Progenitor cell of endocrine pancreas (in vitro differentiated cells): ENCODE measurements at places on chromosomes 11 and 22. TPM values are rescaled to one million over a fixed set of nuclear protein-coding genes. Genes with fewer than 3 reads are reported as not detected.

Gene OR5T3
- total RNA-seq = not detected in 2 replicates

Gene MYO18B
- total RNA-seq = 1.9 and 2.8 TPM in 2 replicates

Gene PHF21B
- 34.8 and 37.4 TPM in 2 replicates for total RNA-seq

Gene OR4C16
- total RNA-seq = not detected in 2 replicates

Gene MDK
- total RNA-seq = 1,921 and 2,040 TPM in 2 replicates

Gene CSF2RB
- not detected in 2 replicates for total RNA-seq

Gene RTN4RL2
- 1.9 and 2.1 TPM in 2 replicates for total RNA-seq

Gene TMEM132A
- 261 and 292 TPM in 2 replicates for total RNA-seq

Gene ARCN1
- total RNA-seq = 112 TPM in 2 replicates

Gene RBM4
- 239 and 258 TPM in 2 replicates for total RNA-seq

Gene CSNK2A3
- total RNA-seq = 1.3 TPM in 2 replicates

Gene SLC22A25
- total RNA-seq = not detected in 2 replicates

Gene GLB1L2
- 11.7 and 11.9 TPM in 2 replicates for total RNA-seq

Gene MMP7
- not detected in 2 replicates for total RNA-seq

Gene TENM4
- total RNA-seq = 105 and 117 TPM in 2 replicates

Gene KRTAP5-2
- total RNA-seq = not detected in 2 replicates

Gene SCUBE2
- total RNA-seq = 1.2 and 1.4 TPM in 2 replicates

Gene POTEH
- total RNA-seq = not detected in 2 replicates

Gene MFNG
- total RNA-seq = 3.2 and 5.9 TPM in 2 replicates

Gene GAS2L1
- 10.6 and 11.5 TPM in 2 replicates for total RNA-seq

Gene DCHS1
- 54.7 and 61.4 TPM in 2 replicates for total RNA-seq

Gene PATL1
- total RNA-seq = 43.0 and 43.7 TPM in 2 replicates

Gene CNGA4
- total RNA-seq = 2.0 and 2.1 TPM in 2 replicates

Gene CYTH4
- not detected in 2 replicates for total RNA-seq

Gene LUZP2
- total RNA-seq = 1.6 and 1.8 TPM in 2 replicates

Gene C1QTNF5
- total RNA-seq = 0.31 and 0.40 TPM in 2 replicates

Gene CRYBA4
- not detected in 2 replicates for total RNA-seq

Gene PRG3
- total RNA-seq = not detected in 2 replicates
